Islet precursor cell (in vitro differentiated cells): ENCODE measurements at places on chromosomes 1 and 21.
A peak's percentile ranks its signal among the peaks of the same experiment; 100 is the strongest.

DNA sequence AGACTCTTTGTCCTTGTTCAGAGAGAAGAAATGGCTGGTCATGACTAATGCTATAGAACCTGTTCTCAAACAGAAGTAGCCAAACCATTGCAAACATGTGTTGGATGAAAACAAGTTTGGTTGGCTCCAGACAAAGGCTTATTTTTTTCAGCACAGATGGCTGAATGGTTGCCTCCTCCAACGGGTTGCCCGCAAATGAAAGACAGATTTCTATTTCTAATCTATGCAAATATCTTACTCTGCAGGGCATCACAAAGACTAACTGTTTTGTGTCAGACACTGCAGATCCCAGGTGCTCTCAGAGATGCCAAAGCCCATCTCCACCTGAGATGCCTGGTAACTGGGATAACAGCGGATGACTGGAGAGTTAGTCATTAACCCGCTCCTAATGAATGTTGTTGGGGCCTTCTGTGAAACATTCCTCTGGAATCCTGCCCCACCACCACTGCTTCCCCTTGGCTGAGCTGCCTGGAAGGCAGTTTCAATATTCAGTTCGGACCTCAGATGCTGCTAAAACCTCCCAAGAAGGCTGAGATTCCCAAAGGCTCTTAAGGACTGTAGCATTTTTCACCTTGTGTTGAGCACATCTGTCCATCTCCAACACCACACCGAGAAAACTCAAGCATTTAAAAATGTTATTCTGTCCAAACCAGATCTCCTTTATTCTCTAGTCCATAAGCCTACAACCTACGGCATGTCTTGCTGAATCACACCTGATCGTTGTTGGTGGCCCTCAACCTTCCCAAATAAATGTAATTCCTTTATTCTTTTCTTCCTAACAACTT lies 104.4 kb downstream of the PTPN14 start:
- DNase-seq = peak; percentile 99

- no peak for DNase-seq
Observed at GRCh38 chr21:29185172-29185571, 54.7 kb downstream of the MAP3K7CL start.

GRCh38 chr1:93394514-93394913 lies 48.8 kb downstream of the DR1 start:
- DNase-seq = no peak

GRCh38 chr1:58982259-58982998 lies 198.6 kb upstream of the JUN start:
- peak; percentile 46 for DNase-seq

- no peak for DNase-seq
Observed at GRCh38 chr1:159751031-159751430, 29.7 kb upstream of the DUSP23 start.

- no peak for DNase-seq
Observed at GRCh38 chr1:106912131-106912530, 144.3 kb upstream of the PRMT6 start.

GRCh38 chr1:157575744-157576143 lies 22.1 kb downstream of the FCRL4 start:
- DNase-seq = no peak

- DNase-seq = no peak
Observed at GRCh38 chr1:117985239-117985638, 55.7 kb downstream of the WDR3 start.

DNA sequence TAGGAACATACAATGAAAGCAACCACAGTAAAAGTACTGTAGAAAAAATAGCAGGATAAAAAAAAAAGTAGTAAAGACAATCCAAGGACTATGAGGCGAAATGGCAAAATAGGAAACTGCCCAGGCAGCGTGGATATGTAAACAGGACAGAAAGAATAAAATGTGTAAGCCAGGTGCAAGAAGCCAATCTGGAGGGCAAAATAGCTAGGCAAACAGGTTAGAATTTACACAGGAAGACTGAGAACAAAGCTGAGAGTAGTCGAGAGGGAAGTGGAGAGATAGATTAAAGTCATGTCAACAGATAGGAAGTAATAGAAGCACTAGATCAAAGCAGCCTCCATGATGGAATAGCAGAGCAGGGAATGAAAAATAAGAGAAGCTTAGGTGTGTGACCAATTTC lies 124.2 kb upstream of the B3GALT2 start:
- DNase-seq = no peak

- DNase-seq = no peak
Observed at GRCh38 chr1:181930187-181930586, 131.3 kb downstream of the ZNF648 start.

DNA sequence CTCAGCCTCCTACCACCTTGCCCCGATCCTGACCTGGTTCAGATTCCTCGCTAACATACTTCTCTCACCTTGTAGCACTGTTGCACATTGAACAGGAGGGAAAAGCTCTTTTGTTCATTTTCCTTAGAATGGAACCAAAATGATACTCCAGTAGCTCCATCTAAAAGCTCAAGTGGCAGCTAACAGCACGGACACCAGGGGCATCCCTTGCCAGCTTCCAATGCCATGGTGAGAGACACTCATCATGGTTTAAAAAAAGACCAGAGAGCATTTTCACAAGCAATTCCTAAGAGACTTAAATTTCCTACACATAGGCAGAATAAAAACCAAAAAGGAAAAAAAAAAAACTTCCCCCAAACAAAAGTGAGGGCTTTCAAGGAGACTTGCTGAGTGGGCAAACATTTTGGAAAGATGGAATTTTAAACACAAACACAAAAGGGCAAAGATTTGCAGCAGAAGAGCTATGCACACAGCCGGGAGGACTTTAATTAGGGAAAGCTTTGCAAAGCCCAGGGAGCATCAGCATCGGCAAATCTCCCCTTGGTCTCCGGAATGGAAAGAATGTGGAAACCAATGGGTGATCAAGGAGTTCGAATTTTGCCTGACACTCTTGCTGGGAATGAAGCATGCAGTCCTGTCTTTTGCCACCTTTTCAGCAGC lies 84.3 kb downstream of the CAPZB start:
- no peak for DNase-seq

DNA sequence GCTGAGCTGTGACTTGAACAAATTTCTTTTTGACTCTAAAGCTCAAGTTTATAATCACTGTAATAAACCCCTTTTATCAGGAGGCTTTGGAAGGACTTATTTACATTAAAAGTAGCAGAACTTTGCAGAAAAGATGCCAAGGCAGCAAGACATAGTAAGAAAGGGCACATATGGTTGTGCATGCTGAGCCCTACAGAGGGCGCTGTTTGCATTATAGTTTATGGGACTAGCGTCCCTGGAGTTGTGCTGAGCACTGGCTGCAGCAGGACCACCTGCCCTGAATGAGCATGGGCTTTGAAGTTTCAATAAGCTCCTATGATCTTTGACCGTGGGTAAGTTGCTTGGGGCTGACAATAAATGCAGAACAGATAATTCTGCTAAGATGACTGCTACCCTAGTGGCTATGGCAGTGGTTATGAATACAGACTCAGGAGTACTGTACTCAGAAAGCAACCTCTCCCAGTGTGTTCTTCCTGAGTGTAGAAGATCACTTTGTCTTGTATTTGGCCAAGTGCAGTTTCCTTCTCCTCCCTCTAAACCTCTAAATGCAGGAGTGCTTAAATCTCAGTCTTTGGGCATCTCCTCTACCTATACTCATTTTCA lies 45.4 kb upstream of the USP1 start:
- DNase-seq = peak; percentile 71

DNA sequence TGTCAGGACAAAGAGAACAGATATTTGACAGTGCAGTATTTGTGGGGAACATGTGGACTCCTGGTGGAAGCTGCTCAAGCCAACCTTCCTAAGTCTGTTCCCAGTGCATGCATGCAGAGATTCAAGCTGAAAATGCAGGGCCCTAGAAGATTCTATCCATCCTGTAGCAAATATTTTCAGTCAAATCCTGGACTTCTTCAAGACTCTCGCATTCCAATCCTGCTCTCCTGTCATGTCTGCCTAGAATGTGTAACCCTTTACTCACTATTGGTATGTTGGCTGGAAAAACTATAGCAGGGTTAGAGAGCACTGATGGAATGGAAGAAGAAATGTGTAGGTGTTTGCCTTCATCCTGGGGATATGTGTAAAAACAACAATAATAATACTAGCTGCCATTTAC lies 385.6 kb upstream of the PKN2 start:
- no peak for DNase-seq

DNA sequence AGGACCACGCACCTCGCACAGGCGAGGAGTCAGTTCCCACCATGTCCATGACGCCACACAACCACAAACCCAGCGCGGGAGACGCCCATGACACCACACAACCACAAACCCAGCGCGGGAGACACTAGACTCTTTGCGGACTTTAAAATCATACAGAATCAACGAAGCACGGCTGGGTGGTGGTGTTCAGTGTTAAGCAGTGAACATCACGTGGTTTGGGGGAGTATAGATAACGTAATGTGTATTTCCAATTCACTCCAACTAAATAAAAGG lies 19.2 kb downstream of the PTTG1IP start:
- no peak for DNase-seq

DNA sequence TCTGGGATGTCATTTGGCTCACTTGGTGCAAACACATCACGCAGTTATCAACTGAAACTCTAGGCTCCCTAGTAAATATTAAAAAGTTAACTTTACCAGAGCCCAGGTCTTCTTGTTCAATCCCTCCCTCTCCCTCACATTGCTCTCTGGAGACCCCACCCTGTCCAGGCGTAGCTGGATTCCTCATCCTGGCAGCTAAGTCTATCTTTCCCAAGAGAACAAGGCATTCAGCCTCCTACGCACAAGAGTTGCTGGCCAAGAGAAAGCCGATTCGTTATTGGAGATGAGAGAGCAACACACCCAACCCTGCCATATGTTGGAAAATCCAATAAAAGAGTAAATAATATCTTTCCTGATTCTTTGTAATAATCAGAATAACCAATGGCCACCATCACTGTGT lies 117.9 kb downstream of the SLC30A10 start:
- DNase-seq = no peak

GRCh38 chr1:201149400-201149799 lies 4.9 kb downstream of the TMEM9 start:
- DNase-seq = peak; percentile 53

GRCh38 chr1:234297668-234298067 lies 75.6 kb upstream of the COA6 start:
- no peak for DNase-seq

DNA sequence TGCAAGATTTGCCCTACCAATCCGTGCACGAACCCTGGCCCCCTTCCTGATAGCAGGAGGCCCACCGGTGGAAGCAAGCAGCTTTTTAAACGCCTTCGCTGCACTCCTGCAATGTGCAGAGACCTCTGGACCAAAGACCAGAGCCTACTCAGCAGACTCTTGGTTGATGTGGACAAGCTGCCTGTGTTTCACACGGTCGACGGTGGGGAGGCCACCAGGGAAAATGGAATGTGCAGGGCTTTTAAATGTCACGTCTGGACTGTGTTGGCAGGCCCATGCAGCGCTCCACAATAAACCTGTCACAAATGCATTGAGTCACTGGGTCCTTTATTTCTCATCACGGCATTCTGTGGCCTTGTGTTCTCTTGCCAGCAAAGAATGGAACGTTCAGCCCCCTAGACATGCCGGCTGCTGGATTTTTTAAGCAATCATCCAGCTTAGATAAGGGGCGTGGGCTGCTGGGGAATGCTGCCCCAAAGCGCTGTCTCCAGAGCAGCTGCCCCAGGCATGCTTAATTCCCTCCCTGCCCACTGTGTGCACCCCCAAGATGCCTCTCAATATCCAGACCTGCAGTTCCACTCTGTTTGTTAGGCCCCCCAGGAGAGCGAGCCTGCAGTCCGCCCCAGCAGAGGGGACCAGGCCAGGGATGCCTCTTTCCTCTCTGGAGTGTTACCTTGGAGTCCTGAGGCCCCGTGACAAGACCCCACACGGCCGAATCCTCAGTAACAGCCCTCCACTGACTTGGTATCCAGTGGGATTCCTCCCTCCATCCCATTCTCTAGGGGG lies 71.3 kb downstream of the ATP5PO start:
- DNase-seq = peak; percentile 90

GRCh38 chr1:58695206-58695605 lies 4.7 kb downstream of the MYSM1 start:
- DNase-seq = no peak
